ENCODE measurements at places on chromosomes 7 and 10.
A peak's percentile ranks its signal among the peaks of the same experiment; 100 is the strongest.

- DNase-seq, result no peak
These were observed 9.0 kb downstream of the PUS7 start for GRCh38 chr7:105512926-105513526.

GRCh38 chr7:132337450-132338080, 238.7 kb downstream of the PLXNA4 start:
- DNase-seq, result no peak

DNA sequence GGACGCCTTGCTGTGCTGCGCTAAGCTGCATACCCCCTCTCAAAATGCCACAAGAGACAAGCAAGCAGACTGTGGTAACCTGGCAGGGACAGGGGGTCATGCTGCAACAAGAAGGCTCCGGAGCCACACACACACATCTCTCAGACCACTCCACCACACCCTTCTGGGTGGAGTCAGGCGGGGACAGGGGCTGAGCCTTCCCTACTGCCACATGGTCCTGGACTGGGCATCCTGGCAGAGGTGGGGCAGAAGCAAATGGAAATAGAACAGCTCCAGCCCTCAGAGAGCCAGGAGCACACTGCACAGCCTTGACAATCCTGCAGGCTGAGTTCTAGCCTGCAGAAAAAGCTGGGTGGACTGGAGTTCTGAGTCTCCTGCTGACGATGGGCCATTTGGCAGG, 28.4 kb upstream of the NPFFR1 start:
- DNase-seq, result no peak

DNA sequence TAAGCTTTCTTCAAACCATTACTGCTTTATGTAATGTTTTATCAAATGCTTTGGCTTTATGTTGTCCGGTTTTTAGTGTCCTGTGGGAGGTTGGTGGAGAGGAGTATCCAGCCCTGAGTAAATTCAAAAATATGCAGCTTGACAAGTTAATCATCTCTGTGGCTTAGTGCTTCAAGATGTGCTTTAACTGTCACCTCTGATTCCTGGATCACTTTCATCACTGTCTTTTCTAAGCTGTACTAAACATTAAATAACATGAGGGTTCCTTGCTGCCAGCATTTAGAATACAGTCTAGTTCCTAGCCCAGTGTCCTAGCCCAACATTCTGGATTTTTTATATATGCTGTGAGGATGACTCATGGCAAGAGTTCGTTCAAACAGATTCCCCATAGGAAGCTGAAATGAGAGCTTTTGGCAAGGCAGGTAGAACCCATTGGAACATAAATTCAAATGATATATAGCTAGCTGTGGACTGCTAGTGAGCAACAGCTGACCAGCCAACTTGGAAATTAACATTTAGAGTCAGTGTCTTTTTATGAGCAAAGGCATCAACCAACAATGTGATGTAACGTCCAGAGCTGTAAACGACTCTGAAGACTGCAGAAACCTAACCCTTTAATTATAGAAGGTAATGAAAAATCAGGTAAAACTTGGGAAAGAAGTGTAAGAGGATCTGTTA, 80.6 kb upstream of the OIT3 start:
- DNase-seq, result peak; percentile 45

GRCh38 chr10:132328738-132329137, 3.3 kb upstream of the LRRC27 start:
- no peak for DNase-seq

DNA sequence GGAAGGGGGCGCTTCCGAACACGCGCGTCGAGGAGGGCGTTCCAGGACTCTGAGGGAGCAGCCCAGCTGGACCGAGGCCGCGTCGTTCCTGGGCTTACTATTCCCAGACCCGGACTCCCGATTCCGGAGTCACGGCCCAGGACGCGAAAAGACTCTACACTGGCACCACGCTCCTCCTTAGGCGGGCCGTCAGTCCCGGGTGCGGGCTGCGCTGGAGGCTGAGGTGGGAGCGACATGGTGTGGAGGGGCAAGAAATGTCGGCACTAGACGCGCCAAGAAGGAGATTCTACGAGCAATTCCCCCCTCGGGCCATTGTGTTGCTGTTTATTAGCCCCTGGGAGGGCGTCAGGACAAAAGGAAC, 584 bp upstream of the RUNDC3B start:
- DNase-seq, result no peak

DNA sequence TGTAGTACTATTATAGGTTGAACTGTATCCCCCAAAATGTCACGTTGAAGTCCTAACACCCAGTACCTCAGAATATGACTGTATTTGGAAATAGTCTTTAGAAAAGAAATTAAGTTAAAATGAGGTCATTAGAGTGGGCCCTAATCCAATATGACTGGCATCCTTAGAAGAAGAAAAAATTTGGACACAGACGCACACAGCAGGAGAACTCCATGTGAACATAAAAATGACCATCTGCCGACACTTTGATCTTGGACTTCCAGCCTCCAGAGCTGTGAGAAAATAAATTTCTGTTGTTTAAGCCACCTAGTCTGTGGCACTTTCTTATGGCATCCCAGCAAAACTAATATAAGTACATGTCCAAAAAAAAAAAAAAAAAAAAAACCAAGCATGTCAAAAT, 225.8 kb downstream of the PARD3 start:
- no peak for DNase-seq

DNA sequence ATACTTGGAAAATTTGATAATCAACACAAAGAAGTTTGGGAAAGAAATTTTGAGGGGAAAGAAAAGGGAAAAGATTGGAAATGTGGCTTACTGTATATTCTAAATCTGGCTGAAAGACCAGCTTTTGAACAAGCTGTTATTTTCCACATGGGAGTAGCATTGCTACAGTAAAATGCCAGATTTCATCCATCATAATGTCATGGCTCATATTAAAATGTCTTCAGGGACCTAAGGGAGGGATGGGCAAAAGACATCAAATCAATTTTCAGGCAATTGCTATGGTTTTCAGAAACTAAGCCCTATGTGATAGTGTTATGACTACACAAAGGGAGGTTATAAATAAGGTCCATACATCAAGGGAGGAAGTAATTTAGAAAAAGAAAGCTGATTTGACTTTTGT, 1116.9 kb upstream of the CELF2 start:
- no peak for DNase-seq

DNA sequence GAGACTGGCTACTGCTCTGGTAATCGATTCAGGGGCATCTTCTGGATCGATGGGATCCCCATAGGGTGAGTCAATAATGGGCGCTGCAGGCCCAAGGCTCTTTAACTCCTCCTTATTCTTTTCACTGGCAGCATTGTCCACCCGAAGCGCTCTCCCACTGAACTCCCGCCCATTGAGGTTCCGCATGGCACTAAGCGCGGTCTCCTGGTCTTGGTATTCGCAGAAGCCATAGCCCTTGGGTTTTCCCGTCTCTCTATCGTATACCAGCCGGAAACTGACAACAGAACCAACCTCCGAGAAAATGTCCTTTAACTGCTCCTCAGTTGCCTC, 285 bp downstream of the CSTF2T start:
- DNase-seq, result no peak

DNA sequence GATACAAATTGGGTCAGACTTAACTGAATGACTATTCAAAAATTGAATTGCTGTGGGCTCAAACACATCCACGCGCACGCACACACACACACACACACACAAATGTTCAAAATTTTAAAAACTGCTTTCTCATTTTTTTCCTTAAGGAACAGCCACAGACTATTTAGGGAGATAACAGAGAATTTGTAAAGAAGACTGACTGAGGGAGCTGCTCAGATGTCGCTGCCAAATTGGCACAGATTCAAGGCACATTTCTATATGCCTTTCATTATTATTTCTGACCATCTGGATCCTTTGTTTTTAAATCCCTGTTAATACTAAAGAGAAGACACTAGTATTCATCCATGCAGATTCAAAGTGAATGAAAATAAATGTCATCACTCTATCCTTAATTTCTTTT, 154.8 kb downstream of the DGKB start:
- no peak for DNase-seq

GRCh38 chr10:88608780-88609179, 22.2 kb downstream of the LIPJ start:
- DNase-seq, result no peak

- DNase-seq, result no peak
These were observed 414.3 kb downstream of the ADRA2A start for GRCh38 chr10:111491154-111491553.

DNA sequence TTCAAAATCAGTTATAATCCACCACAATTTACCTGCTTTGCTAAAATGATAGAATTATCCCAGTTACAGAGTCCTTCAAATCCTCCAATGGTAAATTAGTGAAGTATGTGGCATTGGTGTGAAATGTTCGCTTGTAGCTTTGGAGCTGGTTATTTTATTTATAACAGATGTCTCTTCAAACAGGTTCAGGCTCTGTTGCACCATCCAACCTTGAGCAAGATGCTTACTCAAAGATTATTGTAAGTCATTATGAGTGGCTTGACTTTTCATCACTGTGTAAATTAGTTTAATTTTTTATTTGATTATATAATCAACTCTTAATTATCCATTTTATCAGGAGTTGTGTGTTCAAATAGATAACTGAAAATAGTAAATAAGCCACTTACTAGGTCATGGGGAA, 99.4 kb downstream of the BTRC start:
- DNase-seq, result no peak

- DNase-seq, result no peak
These were observed 205.0 kb downstream of the TFEC start for GRCh38 chr7:115825456-115826115.

DNA sequence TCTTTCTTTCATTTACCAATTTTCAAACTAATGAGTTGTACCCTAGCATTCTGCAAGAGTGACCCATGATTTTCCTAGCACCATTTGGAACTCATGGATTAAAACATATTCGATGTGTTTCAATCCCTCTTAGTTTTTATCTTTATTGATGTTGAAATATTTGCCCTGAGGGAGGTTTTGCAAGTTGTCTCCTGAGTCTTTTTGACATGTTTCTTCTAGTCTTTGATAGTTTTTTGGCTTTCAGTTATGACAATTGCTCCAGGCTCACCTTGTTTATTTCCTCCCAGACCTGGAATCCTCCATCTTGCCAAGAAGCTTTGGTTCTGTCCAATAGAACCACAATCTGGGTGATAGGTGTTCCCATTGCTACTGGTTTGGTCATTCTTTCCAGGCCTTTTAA, 327.8 kb downstream of the WDR11 start:
- DNase-seq, result no peak

DNA sequence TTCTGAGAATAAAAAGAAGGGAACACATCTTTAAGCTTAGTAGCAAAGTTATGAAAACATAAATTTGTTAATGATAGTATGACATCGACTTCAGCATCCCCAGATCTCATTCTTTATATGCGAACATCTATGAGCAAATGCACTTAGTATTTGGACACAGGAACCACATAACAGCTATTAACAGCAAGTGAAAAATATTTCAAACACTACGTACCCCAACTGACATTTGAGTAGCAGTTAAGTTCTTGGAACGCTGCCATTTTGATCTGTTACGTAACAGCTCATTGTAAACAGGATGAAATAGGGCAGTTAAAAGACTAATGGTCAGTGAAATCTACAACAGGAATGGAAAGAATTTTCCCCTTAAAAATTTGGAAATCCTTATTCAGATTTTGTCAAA, 428.9 kb downstream of the TNS3 start:
- peak; percentile 35 for DNase-seq

- DNase-seq, result no peak
These were observed 298.2 kb downstream of the CCSER2 start for GRCh38 chr10:84626397-84627087.

Data from inflammatory macrophage (primary cell).